AG08395 (cell line): ENCODE measurements at places on chromosomes 2 and 18.

DNA sequence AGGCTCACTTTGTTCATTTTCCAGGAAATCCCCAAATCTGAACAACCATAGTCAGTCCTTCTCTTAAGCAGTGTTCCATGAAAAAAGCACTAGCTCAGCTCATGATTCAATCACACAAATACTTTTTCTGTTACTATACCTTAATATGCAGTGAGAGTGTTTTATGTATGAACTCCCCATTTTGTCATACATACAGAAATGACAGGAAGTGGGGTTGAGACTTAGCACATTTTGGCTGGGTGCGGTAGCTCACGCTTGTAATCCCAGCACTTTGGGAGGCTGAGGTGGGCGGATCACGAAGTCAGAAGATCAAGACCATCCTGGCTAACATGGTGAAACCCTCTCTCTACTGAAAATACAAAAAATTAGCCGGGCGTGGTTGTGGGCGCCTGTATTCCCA is 55.2 kb upstream of the DTNB start:
- no peak for DNase-seq

- no peak for DNase-seq
Observed at GRCh38 chr18:79343567-79344207, 52.0 kb upstream of the NFATC1 start.

- no peak for DNase-seq
Observed at GRCh38 chr2:102755284-102755683, 6.5 kb upstream of the TMEM182 start.

GRCh38 chr2:12948231-12948960 is 231.7 kb downstream of the TRIB2 start:
- peak; percentile 51 for DNase-seq

GRCh38 chr2:29006092-29006979 is 25.2 kb downstream of the TOGARAM2 start:
- no peak for DNase-seq

DNA sequence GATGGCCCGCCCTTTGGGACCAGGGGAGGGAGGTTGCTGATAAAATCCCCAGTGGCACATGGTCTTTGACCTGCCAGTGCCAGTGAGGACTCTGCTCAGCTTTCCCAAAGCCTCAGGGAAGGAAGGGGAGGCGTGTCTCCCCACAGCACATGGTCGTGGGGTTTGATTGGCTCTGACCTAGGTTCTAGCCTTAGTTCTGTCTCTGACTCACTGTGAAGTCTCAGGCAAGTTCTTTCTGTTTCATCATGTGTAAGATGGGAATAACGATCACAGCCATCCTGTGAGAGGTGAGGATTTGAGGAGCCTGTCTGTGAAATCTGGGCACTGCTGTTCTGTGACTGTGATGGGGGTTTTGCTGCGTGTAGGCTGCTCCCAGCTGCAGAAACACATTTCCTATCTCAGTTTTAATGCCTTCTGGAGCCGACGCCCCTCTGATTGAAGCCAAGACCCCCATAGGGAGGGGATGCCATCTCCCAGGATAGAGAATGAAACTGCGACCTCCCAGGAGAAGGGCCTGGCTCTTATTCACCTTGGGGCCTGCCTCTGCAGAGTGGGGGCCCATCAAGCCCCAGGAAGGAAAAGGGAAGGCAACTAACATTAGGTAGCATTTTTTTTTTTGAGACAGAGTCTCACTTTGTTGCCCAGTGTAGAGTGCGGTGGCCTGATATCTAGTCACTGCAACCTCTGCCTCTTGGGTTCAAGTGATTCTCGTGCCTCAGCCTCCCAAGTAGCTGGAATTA is 84.0 kb downstream of the DDX1 start:
- peak; percentile 27 for DNase-seq

DNA sequence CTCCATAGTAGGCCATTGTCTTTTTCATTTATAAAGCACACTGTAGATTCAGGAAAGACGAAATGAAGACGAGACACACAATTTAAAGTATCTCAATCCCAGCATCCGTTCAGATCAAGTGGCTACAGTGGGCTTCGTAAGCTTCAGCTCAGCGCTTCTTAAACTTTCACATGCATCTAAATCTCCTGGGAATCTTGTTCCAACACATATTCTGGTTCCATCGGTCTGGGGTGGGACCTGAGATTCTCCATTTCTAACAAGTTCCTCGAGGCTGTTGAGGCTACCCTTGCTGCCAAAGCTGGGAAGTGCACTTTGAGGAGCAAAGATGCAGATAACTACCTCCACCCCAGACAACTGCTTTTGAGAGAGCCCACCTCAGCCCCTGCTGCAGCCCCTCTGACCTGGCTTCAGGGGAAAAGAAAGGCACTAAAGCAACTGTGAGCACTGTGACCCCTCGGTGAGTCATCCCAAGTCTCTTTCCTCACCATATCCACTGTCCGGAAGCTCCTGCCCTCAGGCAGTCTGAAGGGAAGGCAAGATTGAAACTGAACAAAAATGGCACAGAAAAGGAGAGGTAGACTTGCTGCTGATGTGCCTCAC is 201.1 kb upstream of the FBXO11 start:
- peak; percentile 46 for DNase-seq
